AG08395 (cell line): ENCODE measurements at places on chromosomes 7 and 10.

GRCh38 chr7:90092506-90092905, 61.8 kb upstream of the STEAP1 start:
- no peak for DNase-seq

GRCh38 chr7:158946329-158946728, 90.0 kb downstream of the DYNC2I1 start:
- no peak for DNase-seq

GRCh38 chr7:148021507-148022045, 569.0 kb upstream of the C7orf33 start:
- DNase-seq: no peak

DNA sequence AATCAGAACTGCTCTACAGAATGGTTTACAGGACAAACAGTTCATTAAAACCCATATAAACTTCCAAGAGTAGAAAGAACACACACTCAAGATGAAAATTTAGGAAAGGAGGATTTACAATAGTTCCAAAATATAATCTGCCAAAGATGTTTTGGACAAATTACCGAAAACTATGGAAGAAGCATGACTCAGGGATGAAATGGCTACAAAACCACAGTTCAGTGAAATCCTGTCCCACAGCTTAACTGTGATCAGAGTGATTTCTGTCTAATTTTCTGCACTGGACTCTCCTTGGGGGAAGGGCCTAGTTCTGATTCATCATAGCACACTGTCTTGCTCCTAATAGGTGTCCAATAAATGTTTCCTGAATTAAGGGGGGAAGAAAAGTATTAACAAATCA, 82.2 kb downstream of the HIPK2 start:
- peak; percentile 43 for DNase-seq

GRCh38 chr7:114937446-114937845, 15.6 kb downstream of the MDFIC start:
- DNase-seq: no peak

DNA sequence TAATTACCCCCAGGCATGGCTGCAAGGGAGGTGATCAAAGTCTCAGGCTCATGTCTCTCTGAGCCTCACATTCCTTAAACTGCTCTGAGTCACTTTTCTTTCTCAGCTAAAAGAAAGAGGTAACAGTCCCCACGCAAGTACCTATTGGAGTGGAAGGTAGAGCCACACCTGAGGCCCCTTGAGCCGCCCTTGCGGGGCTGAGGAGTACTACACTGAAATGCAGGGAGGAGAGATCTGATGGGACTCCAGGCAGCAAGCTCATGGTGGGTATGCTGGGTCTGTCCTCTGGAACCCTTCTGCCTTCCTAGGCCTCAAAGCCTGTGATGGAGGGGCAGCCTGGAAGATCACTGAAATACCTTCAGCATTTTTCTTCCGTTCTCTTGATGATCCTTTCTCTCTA, 960.0 kb downstream of the DNAJB9 start:
- no peak for DNase-seq

DNA sequence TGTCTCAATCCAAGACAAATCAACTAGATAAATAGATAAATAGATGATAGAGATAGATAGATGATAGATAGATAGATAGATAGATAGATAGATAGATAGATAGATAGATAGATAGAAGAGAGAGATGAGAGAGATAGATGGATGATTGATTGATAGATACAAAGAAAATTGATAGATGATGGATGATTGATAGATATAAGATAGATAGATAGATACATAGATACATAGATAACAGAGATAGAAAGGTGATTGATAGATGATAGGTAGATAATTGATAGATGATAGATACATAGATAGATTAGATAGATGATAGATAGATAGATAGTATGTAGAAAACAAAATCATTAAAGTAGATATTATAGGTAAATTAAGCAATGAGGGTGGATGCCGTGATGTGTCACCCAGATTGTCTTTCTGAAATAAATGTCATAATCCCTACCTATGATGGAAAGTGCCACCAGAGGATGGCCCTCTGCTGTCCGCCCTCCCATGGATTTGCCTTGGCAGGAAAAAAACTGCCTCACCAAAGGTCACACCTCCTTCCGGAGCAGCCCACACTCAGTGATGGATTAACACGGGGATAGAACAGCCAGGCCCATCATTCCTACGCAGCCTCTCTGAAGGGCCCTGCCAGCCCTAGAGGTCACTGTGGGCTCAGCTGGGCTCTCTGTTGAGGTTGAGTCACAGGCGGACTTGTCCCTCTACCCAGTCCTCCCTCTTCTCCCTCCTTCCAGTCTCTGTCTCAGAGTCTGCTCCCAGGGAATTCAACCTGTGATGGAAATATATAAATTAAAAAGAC, 50.8 kb downstream of the KCNH2 start:
- DNase-seq: no peak

- peak; percentile 83 for DNase-seq
These were observed 145.5 kb downstream of the FANK1 start for GRCh38 chr10:126041804-126042231.

- peak; percentile 67 for DNase-seq
These were observed 1078.4 kb downstream of the KCNMA1 start for GRCh38 chr10:76558996-76559891.

DNA sequence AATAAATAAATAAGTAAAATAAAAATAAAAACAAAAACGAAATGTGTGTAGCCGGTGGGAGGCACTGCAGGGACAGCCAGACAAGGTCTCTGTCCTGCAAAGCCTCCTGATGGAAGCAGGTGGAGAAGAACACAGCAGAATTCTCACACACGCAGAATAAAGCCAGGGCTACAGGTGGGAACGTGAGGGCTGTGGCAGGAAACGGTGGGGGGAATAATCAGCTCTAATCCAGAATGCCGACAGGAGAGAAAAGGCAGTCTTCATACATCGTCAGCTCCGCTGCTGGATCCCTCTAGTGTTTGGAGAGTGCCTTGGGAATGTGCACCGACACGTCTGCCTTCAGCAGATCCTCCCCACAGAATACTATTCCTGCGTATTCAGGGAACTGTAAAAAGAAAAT, 6.8 kb upstream of the SNX8 start:
- no peak for DNase-seq

- no peak for DNase-seq
These were observed 177.4 kb downstream of the SFMBT2 start for GRCh38 chr10:7233259-7233991.

DNA sequence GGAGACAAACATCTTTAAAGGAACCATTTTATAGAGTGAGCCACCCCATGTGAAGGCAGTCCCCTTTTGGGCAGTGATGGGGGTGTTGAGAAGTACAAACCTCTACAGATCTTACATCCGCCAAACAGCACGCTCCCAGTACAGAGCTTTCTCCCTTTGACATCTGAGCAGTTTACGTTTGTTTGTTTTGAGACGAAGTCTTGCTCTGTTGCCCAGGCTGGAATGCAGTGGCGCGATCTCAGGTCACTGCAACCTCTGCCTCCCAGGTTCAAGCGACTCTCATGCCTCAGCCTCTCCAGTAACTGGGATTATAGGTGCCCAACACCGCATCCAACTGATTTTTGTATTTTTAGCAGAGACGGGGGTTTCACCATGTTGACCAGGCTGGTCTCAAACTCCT, 128.9 kb downstream of the CCDC3 start:
- no peak for DNase-seq

DNA sequence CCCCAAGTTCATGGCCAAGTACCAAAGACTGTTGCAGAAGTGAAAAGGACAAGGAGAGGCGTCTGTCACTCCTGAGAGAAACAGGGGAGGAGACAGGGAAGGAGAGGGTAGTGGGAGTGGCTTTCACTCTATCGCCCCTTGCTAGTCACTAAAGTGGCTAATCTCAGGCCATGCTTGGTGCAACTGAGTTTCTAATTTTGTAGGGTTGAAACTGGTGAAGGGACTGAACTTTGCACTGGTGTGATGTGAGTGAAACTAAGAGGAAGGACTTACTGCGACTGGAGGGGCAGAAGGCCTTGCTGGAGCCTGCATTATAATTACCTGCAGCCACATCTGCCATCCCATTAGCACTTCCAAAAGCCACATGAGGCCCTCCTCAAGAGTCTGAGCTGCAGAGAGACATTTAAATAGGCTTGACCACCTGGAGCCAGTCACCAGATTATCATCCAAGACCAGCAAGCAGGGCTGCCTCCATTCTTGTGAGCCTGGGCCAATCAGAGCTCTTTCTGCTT, 107.2 kb upstream of the EEPD1 start:
- no peak for DNase-seq
